ENCODE measurements at places on chromosomes 3 and 15.

GRCh38 chr3:183349421-183350157 lies 78.8 kb downstream of the MCF2L2 start:
- DNase-seq: no peak

DNA sequence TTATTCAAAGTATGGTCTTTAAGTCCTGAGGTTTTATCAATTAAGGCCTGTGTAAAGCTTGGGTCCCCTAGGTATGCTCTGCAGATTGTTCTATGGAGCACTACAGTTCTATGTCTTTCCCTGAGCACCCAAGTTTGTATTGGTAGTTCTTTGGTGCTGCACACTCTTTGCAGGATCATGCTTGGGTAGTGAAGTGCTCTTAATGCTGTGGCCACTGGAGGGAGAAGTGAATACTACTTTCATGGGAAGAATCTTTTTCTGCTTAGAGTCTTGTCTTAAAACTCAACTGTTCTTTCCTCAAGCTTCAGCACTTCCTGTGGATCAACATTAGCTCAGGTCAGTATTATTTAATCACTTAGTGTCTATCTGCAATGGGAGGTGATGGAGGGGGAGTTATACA lies 93.6 kb upstream of the CFAP20DC start:
- DNase-seq: no peak

- no peak for DNase-seq
These were observed 27.0 kb upstream of the UBE3A start for GRCh38 chr15:25465835-25466234.

DNA sequence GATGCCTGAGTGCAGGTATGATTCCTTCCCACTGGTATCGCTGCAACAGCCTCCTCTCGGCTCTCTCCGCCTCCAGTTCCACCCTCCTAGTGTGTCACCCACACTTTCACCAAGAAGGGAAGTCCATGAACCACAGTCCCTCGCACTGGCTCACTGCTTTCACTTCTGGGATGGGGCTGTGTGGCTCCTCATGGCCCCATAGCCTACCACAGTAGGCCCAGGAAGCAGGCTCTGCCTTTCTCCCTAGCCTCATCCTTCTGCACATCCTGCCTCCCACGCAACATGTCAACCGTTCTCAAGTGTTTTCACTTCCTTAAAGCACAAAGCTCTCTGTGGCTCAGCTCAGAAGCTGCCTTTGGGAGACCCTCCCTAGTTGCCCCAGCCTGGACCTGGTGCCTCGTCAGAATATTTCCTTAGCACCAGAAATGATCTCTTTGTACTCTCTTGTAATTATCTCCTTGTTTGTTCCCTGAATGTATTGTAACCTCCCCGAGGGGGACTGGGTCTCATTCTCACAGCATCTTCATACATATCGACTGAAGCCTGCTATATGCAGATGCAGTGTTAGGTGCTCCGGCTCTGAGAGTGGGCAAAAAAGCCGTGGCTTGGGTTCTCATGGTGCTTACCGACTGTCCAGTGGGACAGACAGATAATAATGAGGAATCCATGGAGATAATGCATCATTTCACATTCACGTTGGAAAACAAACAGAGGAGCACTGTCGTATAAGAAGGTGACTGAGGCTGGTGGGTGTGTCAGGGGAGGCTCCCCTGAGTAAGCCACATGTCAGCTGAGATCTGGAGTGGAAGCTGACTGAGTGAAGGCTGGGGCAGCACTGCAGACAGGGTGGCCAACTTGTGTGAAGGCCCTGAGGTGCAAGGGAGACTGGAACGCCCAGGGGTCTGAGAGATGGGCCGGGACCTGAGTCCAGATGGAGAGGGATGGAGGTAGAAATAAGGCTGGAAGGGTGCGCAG lies 107.1 kb downstream of the DGKG start:
- peak; percentile 60 for DNase-seq

GRCh38 chr15:29822684-29823459 lies 604 bp upstream of the TJP1 start:
- DNase-seq: peak; percentile 69

DNA sequence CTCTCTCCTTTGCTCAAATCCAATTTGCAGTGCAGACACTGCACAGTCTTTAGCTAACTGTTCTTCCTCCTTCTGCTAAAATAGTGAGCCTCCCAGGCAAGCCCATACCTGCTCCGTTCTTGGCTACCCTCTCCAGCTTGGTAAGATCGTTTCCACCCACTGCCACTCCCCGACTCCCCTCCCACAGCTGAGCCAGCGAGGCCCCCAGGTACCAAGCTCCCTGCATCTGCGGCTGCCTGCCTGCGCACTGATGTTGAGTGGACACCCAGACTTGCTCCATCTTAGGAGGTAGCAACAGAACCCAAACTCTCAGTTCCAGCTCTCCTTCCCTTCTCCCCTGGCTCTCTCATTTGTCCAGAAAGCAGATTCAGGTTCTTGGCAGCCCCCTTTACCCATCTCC lies 7.9 kb upstream of the TNK2 start:
- no peak for DNase-seq

DNA sequence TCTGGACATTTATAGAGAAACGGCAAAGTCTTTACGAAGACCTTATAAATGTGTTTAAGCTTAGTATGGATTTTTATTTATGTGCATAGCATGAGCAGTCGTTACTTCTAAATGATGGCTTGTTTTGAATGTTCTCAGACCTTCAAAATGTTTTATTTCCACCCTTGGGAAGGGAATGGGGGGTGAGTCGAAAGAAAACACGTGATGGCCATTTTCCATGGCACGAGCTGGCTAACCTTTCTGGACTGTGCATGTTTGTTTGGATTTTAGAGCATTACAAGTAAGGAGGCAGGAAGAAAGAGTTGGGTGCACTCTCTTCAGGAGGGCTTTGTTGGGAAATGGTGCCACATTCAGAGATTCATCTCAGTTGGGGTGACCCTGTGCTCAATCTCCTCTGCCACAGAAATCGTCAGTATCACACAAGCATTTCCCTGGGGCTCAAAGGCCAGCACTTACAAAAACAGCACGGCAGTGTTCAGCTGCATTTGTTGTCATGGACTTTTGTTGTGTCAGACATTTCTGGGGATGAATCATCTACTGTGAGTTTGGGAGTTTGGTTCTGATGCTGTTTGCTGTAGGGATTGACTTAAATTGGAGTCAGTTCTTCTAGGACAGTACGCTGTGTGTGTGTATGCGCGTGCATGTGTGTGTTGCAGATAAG lies 52.3 kb upstream of the ADAMTS9 start:
- no peak for DNase-seq

- no peak for DNase-seq
These were observed 834.1 kb upstream of the GBE1 start for GRCh38 chr3:82595530-82595929.

GRCh38 chr3:184011230-184011876 lies 6.3 kb downstream of the ABCC5 start:
- no peak for DNase-seq

DNA sequence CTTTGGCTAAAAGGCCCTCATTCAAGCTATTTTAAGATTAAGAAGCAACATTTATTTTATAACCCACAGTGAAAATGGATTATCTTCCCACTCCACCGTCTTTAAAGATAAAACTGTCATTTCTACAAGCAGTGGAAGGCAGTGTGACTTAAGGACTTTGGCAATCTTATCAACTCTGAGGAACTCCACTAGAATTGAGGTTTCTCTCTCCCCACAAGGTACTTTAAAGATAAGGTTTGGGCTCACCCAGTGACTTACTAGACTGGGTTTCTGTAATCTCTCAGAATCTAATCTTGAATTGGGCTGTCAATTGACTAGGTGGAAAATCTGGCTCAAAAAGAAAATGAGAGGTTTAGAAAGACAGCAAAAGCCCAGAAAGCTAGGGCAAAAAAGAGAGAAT lies 21.7 kb downstream of the ZNF385D start:
- DNase-seq: no peak

DNA sequence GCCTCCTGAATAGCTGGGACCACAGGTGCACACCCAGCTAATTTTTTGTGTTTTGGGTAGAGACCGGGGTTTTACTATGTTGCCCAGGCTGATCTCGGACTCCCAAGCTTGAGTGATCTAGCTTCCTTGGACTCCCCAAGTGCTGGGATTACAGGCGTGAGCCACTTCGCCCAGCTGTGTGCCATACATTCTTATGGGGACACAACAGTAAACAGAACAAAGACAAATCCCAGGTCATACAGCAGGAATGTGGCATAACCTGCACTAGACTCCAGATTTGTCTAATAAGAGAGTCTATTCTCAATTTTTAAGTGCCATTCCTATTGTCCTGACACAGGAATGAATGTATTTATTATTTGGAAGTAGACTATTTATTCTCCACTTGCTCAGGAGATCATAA lies 17.6 kb downstream of the ARL6IP5 start:
- no peak for DNase-seq

DNA sequence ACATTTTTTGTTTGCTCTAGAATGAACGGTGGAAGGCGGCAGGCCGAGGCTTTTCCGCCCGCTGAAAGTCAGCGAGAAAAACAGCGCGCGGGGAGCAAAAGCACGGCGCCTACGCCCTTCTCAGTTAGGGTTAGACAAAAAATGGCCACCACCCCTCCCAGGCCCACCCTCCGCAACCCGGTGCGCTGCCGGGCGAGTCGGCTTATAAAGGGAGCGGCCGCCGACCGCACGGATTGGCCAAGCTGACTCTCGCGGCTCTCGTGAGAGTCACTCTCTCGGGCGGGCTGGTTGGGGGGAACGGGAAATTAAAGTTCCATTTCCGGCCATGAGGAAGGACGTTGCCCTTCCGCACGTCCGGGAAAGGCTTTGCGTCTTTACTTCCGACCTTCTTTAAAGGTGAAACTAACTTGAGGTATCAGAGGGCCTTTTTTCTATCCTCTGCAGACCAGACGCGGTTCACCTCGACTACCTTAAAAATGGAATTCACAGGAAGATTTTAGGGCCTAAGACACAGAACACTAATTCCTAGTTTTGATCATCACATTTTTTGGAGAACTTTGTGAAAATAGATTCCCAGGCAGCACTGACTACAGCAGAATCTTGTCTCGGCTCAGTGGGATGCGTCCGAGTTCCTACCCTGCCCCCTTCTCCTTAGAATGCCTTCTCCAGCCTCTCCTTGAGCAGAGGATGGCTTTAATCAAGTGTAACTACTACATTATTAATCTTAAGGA lies at the start of gene TERC:
TERC (minus strand) TSS at position 179 of the 731 bp plus-strand sequence.
- DNase-seq: peak; percentile 92

DNA sequence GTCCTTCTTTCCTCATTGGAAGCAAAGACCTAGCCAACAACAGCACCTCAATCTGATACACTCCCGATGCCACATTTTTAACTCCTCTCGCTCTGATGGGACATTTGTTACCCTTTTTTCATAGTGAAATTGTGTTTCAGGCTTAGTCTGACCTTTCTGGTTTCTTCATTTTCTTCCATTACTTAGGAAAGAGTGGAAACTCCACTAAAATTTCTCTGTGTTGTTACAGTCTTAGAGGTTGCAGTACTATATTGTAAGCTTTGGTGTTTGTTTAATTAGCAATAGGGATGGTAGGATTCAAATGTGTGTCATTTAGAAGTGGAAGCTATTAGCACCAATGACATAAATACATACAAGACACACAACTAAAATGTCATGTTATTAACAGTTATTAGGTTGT lies 29.6 kb upstream of the CRTC3 start:
- DNase-seq: no peak

DNA sequence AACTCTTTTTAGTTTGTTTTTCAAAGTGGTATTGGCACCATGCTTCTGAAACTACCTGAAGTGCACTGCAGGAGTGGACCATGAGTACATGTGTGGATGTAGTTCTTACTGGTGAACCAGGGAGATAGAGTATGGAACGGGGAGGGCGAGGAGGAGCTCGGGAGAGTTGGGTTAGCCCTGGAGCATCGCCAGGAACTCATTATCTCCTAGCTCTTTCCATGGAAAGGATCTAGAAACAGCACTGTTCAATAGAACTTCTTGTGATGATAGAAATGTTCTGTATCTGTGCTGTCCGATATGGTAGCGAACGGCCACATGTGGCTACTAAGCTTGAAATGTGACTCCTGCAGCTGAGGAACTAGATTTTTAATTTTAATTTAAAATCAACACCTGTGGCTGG lies 47.3 kb downstream of the VGLL4 start:
- DNase-seq: no peak

GRCh38 chr15:32004249-32004648 lies 26.1 kb upstream of the CHRNA7 start:
- DNase-seq: no peak

DNA sequence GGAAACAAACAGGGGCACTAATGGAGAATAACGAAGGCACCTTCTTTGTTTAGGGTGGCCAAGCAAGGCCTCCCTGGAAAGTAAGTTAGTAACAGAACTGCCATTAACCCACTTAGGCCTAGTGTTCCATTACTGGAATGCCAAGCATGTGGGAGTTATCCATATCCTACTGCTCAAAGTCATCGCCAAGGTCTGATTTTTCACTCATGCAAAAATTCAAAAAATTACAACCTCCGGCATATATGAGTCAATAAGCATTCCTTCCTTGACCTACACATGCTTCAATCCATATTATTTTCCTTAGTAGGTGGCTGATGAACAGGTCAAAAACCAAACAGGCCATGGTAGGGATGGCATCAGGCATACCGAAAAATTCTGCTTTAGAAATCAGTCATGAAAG lies 1097.2 kb downstream of the FHIT start:
- DNase-seq: no peak

DNA sequence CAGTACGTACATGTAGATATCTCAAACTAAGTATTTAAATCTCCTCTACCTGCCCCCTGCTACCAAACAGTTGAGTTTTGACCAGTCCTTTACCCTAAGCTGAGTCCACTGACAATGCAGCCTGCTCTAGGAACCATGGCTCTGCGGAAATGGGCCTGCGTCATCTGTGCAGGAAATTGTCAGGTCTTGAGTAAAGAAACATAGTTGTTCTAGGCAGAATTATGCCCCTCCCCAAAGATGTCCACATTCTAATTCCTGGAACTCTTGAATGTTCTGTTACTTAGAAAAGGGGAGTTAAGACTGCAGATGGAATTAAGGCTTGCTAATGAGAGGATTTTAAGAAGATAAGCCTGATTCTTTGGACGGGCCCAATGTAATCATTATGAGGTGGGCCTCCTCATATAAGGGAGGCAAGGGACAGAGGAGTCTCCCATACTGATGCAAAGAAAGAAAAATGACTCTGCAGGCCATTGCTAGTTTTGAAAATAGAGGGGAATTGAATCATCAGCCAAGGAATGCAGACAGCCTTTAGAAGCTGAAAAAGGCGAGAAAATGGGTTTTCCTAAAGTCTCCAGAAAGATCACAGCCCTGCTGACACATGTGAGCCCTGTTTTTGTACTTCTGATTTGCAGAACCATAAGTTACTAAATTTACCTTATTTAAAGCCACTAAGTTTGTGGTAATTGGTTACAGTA lies 5.5 kb upstream of the VGLL3 start:
- no peak for DNase-seq

DNA sequence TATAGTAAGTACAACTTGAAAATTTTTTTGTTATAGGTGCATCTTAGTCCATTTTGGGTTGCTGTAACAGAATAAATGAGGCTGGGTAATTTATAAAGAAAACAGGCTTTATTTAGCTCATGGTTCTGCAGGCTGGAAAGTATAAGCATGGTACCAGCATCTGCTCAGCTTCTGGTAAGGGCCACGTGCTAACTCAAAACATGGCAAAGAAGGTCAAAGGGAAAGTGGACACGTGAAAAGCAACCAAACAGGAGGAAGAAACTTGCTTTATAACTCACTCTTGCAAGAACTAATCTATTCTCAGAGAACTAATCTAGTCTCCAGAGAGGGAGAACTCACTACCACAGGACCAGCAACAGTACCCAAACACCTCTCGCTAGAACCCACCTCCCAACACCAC lies 9.1 kb downstream of the HDGFL3 start:
- no peak for DNase-seq

- DNase-seq: no peak
These were observed at the start of gene ATP8B4 for GRCh38 chr15:50119063-50120040. Gene ATP8B4, minus strand, starts transcription at chr15:50119233. Its CDS starts 12,267 bp downstream, at chr15:50106966.
